AML-193 (cell line): ENCODE measurements at places on chromosomes 7 and 10.

GRCh38 chr7:108603656-108604306, 34.1 kb downstream of the DNAJB9 start:
- DNase-seq: no peak

GRCh38 chr10:72315611-72316385, 38.9 kb downstream of the DNAJB12 start:
- DNase-seq: peak; percentile 84

GRCh38 chr7:129014501-129015101, 40.3 kb downstream of the TNPO3 start:
- peak; percentile 70 for DNase-seq

- DNase-seq: no peak
Observed at GRCh38 chr10:18230794-18231193, 90.6 kb downstream of the CACNB2 start.

DNA sequence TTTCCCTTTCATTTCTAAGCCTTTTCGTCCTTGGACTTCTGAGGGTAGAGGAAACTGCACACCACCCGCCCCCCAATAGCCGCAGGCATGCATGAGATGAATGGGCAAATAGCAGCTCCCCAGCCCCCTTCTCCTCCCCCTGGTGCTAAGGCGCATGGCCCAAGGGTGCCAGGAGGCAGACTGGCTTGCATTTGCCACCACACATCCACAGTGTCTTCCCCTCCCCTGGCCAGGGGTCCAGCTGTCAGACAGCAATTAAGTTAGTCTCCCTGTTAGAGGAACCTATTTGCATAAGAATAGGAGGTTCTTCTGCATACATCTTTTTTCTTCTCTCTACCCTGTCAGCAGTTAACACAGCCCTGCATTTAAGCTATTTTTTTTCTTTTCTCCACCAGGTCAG, 20.2 kb downstream of the TOMM7 start:
- DNase-seq: no peak

DNA sequence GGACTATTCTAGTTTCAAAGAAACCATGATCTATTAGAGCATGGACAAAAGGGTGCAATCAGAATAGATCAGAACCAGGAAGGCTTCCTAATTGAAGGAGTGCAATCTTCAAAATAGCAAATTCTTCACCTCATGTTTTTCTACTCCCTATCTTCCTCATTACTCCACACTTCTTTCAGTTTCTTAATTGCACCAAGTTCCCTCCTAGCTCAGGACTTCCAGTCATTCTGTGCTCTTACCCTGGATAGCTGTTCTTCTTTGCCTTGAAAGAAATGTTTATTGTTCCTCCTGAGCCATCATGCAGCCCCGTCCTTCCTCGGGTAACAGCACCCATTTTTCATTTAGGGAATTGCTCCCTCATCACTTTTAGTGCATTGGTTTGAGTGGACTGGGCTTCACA, 23.1 kb downstream of the TRPV5 start:
- no peak for DNase-seq

DNA sequence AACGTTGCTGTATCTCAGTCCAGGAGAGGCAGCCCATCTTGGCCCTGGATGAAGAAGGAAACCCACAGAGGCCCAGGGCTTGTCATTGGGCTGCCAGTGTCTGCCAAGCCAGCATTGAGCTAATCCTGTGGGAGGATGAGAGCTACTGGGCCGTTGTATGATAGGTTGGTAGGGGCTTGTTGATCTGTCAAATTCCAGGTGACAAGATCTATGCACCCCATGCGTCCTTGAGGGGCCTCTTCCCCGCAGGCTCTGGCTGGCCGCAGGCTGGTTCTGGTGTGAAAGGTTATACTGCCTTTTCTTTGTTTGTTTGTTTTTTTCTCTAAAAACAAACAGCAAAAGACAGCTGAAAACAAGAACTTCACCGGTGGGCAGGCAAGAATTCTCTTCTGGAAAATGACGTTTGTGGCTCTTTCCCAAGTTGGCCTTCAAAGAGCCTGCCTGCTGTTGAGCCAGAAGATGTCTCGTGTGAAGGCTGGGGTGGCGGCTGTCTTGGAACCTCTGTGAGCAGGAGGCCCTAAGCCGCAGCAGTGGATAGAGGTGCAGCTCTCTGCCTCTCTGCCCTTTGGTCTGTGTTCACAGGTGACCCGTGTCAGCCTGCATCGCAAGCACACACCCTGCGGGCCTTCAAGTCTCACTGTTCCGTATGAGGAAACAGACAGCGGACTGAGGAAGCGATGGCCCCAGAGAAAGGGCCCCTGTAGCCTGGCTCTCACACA, 23.3 kb downstream of the CYP17A1 start:
- DNase-seq: no peak

DNA sequence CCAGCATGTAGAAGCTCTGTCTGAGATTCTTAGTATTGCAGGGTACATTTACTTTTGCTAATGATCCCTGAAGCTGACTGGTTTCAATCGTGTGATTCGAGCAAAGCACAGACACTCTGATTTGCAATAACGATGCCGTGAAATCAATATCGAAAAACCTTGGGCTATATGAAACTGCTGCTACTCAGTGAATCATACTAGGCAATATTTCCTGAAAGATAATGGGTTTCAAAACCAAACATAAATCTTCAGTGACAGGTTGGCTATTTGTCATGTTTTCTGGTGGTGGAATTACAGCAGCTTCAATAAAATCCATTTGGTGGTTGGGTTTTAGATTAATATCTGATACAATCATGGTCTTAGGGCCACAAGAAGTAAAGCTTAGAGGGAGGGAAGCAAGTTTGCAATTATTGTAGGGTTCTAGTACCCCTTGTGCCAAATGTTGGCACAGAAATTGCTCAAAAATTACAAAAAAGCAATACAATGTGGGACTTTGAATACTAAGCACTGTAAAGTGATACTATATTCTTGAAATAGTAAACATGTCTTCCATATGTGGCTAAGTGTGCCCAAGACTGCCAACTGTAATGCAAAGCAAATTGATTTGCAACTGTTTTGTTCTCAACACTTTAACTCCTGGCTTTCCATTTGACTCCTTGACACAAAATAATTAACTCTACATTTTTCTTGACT, 112.4 kb upstream of the JAZF1 start:
- no peak for DNase-seq

DNA sequence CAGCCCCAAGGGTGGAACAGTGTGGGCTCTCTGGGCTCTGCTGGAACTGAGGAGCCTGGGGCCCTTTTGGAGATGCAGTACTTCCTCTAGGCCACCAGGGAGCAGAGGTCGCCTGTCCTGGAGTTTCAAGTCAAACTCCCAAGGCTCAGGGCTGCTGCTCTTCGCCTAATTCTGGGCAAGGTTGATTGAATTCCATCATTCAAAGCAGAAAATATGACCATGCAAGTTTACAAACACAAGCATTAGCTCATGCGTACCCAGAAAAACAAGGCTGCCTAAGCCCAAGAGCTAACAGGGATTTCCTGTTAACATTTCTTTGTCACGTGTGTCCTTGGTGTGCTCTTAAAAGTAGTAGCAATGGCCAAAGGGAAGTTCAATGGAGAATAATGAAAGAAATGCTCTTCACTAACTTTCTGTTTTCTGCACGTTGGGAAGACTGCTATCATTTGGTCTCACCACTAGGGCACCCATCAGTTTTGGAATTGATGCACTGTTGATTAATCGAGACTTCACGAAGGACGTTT, 20.1 kb downstream of the LDB3 start:
- peak; percentile 75 for DNase-seq

- no peak for DNase-seq
Observed at GRCh38 chr10:44008270-44008916, 359.7 kb upstream of the ZNF32 start.

- DNase-seq: no peak
Observed at GRCh38 chr10:26441491-26442214, 3.5 kb downstream of the APBB1IP start.

GRCh38 chr10:131682271-131682962, 218.4 kb upstream of the PPP2R2D start:
- no peak for DNase-seq

DNA sequence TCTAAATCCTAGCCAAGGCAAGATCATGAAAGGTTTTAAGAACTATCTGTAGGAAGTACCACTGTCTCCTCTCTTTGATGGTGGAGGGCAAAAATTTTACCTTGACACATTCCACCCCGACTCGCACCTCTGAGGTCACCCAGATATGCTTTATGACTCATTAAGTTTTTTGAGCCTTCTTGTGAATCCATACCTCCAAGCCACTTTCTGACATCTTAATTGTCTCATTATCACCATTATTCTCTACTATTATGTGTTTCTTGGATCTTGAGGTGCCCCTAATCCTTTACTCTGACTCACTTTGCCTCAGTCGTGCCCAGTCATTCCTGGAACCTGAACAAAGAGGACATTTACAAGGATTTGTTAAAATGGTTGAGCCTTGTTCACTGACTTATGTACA, 146.6 kb downstream of the RAPGEF5 start:
- no peak for DNase-seq

DNA sequence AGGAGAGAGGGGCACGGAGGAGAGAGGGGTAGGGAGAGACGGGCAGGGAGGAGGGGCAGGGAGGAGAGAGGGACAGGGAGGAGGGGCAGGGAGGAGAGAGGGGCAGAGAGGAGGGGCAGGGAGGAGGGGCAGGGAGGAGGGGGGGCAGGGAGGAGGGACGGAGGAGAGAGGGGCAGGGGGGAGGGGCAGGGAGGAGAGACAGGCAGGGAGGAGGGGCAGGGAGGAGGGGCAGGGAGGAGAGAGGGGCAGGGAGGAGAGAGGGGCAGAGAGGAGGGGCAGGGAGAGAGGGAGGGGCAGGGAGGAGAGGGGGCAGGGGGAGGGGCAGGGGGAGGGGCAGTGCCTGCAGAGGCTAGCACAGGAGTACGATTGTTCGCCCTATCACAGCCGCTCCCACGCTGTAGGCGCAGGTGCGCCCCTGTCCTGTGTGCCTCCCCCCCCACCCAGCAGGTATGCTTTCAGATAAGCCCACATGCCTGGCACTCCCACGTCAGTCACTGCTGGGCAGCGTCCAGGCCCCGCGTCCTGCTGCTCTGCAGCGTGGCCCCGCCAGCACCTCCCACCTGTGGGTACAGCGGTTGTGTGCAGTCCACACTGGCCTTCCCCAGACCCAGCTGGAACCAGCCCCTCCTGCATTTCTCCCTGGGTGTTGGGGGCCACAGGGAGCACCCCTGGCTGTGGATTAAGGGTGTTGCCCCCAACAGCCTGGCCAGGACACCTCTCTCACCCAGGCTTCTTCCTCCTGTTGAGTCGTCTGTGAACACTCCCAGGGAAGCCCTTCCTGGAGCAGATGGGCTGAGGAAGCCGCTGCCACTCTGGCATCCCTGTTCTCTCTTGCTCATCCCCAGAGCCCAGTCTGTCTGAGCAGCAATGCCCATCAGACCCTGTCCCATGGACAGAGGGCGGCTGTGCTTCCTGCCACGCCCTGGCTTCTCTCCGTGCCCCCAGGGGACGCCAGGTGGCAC, 10.8 kb downstream of the NKX6-2 start:
- no peak for DNase-seq

DNA sequence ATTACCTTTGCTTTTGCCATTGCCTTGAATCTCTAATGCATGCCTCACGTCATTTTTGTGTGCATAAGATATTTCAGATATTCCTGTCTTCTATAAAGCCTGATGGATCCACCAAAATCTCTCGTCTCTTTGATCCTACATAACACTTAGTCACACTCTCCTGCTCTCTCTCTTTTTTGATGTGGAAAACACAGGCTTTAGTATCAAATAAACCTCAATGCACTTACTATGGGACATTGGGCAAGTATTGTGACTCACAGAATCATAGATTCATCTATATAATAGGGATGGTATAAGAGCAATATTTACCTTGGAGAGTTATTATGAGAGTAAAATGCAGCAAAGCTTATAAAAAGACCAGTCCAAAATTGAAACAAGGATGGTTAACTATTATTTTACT, 39.1 kb downstream of the DKK1 start:
- DNase-seq: no peak

DNA sequence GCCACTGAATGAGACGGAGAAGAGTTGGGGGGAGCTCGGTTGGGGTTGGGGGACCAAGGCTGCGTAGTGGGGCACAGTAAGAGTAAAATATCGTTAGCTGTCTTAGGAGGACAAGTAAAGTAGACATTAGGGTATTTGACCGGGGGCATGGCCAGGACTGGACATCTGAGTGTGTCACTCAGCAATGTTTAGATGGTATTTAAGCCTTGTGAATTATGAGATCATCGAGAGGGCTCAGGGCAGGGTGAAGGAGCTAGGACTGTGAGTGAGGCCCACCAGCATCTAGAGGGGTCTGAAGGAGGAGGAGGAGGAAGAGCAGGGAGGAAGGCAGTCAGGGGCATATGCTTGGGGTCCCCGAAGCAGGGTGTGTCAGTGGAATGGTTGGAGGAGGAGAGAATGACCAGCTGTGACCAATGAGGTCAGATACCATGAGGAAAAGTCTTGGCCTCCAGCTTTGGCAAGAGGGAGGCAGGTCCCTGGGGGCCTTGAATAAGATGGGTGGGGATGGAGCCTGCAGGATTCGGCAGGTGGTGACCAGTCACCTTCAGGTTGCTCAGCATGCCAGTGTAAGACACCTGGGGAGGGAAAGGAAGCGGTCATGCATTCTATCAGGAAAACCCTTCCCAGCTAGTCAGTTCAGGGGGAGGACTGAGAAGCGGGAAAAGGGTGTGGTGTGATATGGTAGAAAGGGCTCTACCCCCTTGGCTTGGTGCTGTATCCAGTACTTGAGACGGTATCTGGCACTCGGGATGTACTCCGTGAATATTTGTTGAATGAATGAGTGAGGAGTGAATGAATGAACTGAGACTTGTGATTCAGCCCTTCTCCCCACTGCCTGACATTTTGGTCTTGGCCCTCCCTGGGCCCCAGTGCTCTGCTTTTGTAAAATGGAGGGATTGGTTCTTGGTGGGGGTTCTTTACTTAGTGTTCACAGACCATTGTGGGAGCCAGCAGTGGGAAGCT, 34.8 kb upstream of the SH2D4B start:
- DNase-seq: no peak

- DNase-seq: no peak
Observed at GRCh38 chr7:102291056-102291915, 4.6 kb downstream of the SH2B2 start.

GRCh38 chr7:102193806-102194205, 92.9 kb upstream of the SH2B2 start:
- DNase-seq: no peak

- DNase-seq: no peak
Observed at GRCh38 chr10:13865758-13866491, 279.2 kb downstream of the PRPF18 start.

DNA sequence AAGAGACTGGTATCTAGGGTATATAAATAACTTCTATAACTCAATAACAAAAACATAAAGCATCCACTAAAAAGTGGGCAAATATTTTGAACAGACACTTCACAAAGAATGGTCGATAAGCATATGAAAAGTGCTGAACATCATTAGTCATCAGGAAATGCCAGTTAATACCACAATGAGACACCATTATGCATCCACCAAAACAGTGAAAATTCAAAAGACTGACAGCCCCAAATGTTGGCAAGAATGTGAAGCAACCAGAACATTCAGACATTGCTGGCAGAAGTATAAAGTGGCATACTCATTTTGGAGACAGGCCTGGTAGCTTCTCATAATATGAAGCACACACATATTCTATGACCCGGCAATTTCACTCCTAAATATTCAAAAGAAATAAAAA, 26.5 kb upstream of the GSAP start:
- no peak for DNase-seq
